ENCODE measurements at places on chromosomes 5 and 9.

DNA sequence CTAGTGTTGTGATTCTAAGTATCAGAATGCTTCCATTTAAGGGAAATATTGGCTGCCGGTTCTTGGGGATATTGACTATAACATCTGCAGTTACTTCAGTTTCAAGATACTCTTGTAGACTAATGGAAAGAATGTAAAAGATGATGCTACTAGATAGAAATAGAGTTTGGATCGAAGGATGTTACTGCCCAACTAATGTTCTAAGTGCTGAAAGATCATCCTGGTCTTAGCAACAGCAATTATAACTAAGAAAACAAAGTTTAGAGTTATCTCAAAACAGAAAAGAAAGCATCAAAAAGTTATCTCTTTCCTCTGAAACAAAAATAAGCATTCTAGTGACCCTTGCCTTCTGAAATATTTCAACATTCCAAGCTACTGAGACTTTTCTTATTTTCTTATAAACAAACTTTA lies 49.9 kb downstream of the ITGA1 start:
- DNase-seq, result no peak

DNA sequence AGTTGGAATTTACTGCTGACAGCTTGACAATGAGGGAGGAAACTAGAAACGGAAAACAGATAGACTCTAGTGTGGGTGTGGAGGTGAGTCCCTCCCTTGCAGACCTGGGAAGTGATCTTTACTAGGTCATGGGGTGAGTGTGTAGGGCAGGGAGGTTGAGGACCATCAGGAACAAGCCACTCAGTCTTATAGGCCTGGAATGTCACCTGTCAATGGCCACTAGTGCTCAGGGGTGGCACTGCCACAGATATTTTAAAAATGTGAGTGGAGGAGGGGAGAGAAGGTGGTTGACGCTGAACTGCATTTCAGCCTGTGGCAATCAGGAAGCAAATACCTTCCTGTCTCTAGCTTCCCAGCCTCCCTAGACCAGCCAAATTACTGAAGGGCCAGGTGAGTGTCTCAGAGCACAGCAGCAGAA lies 9.0 kb downstream of the OR2S2 start:
- DNase-seq, result no peak

DNA sequence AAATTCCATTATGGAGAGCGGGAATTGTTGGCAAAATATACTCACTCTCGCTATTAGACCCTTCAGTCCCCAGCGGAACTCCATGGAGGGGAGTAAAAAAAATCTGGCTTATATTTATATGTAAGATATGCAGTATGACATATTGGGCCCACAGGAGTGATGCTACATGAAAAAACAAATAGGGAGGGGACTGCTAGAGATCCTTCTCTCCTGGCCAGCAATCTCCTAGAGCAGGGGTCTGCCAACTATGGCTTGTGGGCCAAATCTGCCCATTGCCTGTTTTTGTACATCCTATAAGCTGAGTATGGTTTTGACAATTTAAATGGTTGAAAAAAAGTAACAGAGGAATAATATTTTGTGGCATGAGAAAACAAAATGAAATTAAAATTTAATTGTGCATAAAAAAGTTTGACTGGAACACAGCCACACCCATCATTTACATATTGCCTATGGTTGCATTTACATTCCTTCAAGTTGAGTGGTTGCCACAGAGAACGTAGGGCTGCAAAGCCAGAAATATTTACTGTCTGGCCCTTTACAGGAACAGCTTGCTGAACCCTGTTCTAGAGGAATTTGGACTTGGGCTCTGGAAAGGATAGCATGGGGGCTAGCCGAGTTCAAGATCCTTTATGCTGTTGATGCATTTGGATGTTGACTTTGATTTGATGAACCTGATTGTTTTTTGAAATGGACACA lies 197.3 kb upstream of the CLINT1 start:
- DNase-seq, result no peak

DNA sequence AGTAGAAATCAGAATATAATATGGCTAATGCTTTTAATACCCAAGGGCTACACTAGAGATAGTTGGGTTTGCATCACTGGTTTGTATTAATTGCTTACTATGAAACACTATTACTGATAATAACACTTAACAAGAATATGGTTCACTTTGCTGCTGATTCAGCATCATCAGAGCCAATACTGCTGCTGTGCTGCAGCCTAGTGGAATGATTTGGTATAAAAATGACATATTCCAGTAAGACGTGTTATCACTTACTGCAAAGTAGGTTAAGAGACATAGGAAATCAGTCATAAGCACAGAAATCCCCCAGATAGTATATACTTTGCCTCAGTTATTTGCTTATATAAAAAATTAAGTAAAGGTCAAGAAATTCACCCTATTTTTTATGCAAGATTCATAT lies 2.8 kb downstream of the CDH10 start:
- DNase-seq, result no peak

DNA sequence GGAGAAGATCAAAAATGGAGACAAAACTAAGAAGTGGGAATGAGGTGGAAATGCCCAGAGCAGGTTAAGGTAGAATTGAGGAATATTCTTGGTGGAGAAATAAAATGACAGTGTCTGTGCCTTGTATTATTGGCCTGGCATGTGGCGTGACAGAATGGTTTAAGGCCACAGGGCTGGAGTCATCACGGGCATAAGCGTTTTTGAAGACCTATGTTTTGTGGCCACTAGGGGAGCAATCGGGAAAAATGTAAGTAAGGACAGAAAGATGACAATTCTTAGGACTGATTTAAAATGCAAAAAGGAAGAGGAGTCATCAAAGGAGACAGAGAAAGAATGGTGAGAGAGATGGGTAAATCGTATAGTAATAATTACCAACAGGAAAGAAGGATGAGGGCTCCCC lies 72.2 kb upstream of the EPB41L4A start:
- DNase-seq, result no peak

DNA sequence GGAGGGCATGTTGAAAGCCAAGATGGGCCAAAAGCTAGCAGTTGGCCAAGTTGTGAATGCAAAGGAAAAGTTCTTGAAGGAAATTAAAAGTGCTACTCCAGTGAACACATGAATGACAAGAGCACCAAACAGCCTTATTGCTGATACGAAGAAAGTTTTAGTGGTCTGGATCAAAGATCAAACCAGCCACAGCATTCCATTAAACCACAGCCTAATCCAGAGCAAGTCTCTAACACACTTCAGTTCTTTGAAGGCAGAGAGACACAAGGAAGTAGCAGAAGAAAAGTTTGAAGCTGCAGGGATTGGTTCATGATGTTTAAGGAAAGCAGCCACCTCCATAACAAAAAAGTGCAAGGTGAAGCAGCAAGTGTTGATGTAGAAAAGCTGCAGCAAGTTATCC lies 71.6 kb downstream of the ERCC6L2 start:
- no peak for DNase-seq

DNA sequence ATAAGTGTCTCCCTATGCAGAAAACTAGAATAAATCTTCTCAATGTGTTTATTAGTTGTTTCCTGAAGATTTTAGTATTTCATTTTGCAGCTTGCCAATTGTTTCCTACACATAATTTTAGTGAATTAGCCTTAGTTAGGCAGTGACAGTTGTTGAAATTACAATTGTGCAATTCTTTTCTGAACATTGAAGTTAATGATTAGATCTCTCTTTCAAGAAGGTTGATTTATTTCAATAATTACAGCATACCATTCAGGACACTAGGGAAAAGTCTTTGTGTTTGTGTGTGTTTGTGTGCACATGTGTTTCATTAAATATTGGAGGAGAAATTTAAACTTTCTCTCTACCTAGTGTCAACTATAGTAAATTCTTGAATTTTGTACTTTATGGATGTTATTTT lies 199.6 kb upstream of the MPDZ start:
- DNase-seq, result no peak

DNA sequence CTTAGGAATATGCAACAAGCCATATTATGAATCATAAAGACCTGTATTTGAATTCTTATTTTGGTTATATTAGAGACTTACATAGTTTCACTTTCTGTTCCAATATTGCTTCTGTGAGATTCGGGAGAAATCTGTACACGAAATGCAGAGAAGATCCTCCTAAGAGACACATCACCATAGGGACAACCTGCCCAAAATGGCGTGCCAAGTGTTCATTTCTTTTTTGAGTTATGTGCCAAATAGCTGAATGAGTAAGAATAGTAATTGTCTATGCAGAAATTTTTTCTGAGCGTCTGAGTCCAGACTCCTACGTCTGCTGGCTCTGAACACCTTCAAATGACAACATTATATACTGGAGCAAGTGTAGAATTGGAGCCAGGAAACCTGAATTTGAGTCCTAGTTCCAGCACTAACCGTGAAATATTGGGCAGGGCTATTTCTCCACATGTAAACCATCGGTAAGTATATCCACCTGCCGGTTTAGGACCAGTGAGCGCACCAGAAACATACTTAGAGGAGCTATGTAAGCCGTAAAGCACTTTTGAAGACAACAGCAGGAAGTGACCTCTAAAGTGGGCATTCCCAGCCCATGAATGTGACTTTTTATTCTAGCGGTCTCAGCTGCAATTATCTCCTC lies 163.9 kb upstream of the DMRT1 start:
- DNase-seq, result no peak

DNA sequence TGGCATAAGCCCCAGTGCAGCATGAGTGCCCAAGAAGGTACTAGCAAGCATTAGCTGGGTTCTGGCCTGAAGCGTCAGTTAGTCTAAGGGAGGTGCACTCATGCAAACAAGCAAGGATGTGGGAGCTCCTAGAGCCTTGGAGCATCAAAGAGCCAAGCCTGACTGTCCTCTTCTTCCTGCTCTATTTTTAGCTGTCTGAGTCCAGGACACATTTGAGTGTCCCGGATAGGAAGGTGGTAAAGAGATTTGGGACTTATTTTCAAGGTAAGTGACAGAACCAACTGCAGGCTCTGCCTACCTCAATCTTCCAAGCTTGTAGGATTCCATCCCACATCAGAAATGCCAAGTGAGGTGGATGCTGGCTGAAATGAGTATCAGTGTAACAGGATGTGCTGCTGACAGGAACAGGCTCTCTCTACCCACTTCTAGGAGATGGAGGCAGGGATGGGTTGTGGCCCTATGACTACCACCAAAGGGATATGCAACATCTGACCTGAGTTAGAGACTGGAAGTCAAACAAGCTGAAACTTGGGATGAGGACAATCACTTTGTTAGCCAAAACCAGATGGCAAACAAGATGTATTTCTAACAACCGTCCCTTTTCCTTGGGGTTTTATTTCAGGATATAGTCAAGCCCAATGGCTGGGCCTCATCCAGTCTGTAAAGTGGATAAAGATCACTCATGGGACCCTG lies 15.1 kb downstream of the MACROH2A1 start:
- no peak for DNase-seq

GRCh38 chr9:21810881-21811280 lies 8.4 kb downstream of the MTAP start:
- no peak for DNase-seq

DNA sequence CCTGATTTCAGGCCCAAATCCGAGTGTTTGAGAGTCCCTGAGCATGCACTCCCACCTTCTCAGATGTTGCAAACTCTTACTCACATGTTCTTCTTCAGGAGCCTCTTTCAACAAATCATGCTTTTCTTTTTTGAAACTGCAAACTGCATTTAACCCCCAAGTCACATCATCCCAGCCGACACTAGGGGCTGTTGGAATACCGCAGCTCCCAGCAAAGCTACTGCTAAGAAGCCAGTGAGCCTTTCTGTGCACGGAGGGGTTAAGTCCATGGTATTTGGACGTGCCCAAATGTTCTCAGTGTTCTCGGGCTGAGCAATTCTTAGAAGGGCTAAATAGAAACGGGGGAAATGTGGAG lies 282.9 kb downstream of the NFIB start:
- DNase-seq, result no peak

- DNase-seq, result no peak
Measured at GRCh38 chr5:9801908-9802307, 171.8 kb upstream of the TAS2R1 start.

GRCh38 chr5:88145611-88146467 lies 122.8 kb downstream of the TMEM161B start:
- DNase-seq, result no peak

DNA sequence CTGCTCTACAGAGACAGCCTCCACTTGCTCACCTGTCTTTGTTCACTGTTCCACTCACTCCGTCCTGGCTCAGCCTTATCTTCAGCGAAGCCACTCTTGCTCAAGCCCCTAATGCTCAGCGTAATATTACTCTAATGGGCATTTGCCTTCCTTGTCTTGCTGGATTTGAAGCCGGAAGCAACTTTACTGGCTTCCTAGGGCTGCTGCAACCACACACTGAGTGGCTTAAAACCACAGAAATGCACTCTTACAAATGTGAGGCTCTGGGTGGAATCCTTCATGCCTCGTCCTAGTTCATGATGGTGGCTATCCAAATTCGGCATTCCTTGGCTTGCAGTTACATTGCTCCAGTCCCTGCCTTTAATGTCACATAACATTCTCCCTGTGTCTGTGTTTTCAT lies 85.5 kb upstream of the MARCHF11 start:
- DNase-seq, result no peak

- no peak for DNase-seq
Measured at GRCh38 chr5:172685091-172685490, 44.0 kb downstream of the NEURL1B start.

DNA sequence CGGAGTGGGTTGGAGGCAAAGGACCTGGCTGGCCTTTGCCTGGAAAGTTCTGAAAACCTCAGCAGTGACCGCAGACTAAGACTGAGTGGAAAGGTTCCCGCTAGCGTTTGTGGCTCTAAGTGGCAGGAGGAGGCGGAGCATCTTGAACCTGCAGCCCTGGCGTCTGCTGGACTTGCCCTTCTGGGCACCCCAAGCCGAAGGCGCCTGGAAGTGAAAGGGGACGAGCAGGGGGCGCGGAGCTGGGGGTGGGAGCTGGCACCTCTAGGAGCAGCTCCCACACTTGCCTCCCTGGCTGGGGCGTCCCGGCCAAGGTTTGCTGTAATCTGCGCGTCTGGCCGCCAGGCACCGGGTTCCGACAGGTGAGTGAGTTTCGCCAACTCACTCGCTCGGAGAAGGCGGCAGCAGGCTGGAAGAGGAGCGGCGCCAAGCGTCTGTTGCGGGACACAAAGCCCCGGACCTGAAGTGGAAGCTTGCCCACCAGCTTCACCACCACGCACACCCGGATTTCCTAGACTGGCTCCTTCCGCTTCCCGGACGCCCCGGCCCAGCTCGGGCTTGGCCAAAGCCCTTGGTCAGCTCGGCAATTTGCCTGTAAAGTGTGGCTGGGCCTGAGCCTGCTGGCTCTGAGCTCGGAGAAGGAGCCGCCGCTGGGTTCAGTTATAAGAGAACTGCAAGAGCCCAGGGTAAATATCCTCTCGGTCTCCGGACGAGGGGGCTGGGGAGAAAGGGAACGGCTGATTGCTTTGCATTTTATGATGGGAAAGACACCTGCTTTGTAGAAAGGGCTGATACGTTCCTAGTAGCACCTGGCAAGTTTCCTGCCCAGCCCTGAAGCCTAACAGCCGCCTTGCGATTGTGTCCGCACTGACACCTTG lies at the start of gene GNA14:
Gene GNA14 (minus strand): TSS at position 89 of the 875 bp plus-strand sequence. CDS start 529 bp downstream, outside the sequence.
- DNase-seq, result no peak
